ENCODE measurements at places on chromosomes 6 and 20.
A peak's percentile ranks its signal among the peaks of the same experiment; 100 is the strongest.

GRCh38 chr20:61956396-61957342, 109.0 kb downstream of the TAF4 start:
- DNase-seq, result no peak

DNA sequence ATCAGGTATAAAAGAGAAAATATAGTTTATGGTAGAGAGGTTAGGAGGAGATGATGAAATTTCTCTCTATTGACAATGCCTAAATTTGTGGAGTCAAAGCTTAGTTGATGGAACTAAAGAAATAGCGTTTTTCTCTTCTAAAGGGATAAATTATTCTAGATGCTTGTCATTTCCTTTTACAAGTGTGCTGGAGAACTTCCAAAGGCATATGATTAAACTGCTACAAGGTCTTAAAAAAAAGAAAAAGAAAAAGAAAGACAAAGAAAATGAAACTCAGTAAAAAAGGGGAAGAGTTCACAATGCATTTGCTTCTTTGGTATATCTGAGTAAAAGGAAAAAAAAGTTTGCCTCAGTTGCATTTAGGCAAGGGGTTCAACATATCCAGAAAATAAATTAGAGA, 499.8 kb upstream of the PTCHD4 start:
- DNase-seq, result no peak

GRCh38 chr6:28531479-28532128, 5.9 kb downstream of the GPX5 start:
- no peak for DNase-seq

GRCh38 chr20:59643615-59644061, 39.3 kb downstream of the PHACTR3 start:
- no peak for DNase-seq

DNA sequence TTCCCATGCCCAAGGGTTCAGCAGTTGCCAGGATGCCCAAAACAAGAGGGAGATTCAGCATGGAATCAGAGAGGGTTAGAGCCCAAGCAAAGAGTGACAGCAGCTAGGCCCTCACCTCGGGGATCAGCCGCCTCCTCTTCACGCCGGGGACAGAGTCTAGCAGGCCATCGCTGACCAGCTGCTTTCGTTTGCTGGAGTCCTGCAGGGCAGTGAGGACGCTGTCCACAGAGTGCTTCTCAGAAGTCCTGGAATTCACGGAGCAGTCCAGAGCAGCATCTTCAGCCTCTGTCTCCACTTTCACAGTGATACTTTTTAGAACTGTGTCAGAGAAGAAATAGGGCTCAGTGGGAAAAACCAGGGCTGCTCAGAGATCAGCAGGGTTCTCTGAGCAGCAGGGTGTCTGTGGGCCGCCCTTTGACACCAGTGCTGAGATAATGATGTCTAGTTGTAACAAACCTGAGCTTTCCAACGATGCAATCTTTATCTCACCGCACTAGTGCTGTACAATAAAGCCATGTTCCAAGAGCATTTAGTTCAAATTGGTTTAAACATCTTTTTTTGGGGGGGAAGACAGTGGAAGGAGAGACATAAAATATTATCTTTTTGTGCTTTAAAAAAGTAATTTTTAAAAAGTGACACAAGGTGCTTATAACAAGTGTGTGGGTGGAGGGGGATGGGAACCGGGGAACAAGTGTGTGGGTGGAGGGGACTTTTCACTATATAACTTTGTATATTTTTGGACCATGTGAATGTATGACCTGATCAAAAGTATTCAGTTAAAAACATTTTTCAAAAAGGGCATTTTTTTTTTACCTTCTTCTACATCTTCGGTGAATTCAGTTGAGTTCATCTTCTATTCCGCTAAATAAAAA, 16.6 kb downstream of the BEND3 start:
- no peak for DNase-seq

DNA sequence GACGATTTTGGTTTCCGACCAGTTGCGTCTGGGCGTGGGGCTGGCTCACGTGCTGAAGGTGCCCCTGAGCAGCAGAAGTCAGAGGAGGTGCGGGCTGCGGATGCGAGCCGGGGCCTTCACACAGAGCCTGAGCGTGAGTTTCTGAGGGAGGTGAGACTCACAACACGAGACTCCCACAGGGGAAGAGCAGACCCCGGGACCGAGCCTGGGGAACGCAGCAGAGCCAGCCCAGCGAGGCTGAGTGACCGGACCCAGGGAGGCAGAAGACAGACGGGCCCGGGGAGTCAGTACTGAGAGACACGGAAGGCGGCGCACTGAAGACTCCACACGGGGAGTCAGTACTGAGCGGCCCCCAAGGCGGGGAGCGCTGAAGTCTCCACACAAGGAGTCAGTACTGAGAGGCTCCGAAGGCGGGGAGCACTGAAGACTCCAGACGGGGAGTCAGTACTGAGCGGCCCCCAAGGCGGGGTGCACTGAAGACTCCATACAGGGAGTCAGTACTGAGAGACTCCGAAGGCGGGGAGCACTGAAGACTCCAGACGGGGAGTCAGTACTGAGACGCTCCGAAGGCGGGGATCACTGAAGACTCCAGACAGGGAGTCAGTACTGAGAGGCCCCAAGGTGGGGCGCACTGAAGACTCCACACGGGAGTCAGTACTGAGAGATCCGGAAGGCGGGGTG, 77.8 kb downstream of the DLL1 start:
- DNase-seq, result no peak

DNA sequence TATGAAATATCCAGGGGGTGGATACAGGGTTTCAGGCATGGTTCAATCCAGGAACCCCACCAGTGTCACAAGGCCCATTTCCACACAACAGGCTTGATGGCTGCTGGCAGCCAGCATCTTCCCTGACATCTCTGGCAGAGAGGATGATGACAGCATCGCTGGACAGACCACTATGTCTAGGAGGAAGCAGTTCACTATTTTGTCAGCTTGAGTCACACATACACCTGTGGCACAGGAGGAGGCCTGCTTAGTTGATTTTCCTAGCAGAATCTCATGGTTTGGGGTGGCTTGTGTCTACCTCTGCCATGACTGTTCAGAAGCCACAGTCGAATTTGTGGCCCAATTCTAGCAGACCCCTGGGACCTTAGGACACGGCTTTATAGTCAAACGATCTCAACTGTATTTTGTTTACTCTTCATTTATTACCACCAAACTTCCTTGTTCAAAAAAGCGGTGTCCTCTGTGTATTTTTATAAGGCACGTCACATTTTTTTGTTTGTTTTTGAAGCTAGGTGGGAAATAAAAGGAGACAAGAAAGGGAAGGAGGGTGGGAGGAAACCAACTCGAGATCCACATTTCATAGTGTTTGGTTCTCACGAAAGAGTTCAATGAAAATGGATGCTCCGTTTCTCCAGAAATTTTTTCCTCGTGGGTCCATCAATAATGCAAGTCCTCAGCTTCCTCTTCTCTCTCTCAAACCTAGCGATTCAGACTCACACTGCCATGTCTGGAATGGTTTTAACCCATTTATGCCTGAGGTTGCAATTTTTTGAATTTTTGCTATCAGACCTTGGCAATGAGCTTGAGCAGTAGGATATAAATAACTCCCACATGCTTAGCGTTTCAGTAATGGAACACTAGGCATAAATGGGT, 94.4 kb downstream of the TOX2 start:
- DNase-seq, result peak; percentile 28

- no peak for DNase-seq
Measured at GRCh38 chr6:82614518-82614917, 250.9 kb downstream of the TPBG start.

DNA sequence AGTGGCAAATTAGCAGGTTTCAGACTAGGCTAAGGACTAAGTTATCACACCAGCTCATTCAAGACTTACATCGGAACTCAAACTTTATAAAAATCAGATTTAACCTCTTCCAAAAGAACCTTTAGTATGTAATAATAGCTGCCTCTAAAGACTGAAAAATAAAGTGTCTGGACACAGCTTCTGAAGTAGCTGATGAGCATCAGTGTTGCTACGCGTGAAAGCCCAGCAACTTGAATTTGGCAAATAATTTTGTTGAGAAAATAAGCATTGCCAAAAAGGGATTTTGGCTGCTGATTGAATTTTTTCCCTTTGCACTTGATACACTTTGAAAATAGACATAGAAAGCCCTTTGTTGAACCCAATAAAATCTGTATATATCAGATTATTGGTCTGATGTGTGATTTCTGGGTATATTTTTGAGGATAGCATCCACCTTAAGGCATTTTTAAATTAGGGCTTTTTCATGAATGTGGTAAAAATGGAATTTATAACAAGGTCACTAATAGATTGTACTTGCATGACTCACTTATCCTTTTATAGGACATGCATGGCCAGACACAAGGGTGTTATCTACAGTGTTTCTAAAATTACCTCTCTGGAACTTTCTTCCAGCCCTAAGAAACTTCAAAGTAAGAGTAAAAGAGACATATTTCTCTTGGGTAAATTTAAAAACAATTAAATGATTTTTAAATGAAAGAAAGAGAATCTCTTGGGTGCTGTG, 350.4 kb downstream of the TENT5A start:
- no peak for DNase-seq

GRCh38 chr6:125888989-125889656, 67.4 kb upstream of the HINT3 start:
- DNase-seq, result peak; percentile 54

- peak; percentile 2 for DNase-seq
Measured at GRCh38 chr6:7805850-7806214, 79.9 kb downstream of the BMP6 start.

DNA sequence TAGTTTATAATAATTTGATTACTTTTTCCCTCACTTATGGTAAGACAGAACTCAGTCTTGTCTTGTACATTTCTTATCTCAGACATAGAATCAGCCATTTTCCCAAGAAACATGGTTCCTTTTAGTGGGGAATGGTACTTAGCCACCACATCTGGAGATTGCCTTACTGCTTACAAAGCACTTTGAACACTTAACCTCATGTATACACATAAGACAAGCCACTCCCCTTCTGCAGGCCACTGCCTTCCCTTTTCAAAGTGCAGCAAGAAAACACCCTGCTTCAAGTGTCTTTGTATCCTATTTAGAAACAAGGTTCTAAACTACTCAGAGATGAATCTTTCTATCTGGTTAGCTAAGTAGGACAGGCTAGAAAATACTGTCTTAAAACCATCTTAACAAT, 159.2 kb downstream of the UBE3D start:
- DNase-seq, result no peak

DNA sequence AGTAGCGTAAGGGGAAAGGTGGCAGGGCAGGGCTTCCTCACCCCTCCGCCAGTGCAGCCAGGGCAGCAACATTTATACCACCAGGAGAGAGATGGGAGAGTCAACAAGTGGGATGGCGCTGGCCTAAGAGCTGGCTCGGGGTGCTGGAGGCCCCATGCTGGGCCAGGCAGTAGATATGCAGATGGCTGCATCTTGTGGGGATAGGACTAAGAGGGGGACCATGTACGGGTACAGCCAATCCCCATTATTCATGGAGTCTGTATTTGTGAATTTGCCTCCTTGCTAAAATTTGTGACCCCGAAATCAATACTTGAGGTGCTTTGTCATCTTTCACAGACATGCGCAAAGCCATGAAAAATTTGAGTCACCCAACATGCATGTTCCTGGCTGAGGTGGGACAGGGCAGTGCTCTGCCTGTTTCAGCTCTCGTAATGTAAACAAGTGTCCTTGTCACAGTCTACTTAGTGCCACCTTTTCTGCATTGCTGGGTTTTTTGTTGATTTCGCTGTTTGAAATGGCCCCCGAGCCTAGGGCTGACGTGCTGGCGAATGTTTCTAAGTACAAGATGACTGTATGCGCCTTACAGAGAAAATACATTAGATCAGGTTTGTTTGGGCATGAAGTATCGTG, 27.5 kb upstream of the TAF8 start:
- no peak for DNase-seq

DNA sequence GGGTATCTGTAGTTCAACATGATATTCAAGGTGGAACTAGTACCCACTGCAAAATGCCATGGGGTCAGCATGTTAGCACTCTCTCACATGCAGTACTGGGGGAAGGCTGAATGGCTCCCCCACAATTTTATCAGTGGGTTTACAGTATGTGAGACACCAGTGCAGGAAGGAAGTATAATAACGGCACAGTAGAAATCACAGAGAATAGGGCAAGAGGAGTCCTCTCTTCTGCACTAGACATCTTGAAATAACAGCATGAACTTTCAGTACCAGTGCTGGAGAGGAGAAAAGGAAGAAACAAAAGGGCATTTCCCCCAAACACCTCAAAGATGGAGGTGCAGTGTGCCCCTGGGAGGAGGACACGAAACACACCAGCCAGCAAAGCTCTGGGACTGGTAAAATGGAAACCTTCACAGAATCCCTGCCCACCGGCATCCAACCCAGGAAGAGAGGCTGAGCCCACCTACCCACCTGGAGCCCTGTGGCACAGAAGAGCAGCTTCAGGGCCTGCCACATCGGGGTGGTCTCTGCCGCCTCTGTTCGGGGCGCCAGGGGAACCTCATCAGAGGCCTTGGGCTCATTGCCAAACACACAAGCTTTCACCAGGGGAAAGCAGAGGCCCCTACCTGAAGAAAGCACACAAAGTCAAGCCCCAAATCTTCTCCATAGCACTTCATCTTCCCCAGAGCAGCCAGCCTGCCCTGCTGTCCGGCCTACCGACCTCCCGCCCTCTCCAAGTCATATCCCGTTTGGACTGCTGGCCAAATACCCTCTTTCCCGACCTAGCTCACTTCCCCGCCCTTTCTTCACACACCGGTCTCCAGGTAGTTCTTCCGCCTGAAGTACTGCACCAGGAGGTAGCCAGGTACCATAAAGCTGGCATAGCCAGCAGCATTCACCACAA, 1.2 kb downstream of the SLC35B2 start:
- peak; percentile 47 for DNase-seq

DNA sequence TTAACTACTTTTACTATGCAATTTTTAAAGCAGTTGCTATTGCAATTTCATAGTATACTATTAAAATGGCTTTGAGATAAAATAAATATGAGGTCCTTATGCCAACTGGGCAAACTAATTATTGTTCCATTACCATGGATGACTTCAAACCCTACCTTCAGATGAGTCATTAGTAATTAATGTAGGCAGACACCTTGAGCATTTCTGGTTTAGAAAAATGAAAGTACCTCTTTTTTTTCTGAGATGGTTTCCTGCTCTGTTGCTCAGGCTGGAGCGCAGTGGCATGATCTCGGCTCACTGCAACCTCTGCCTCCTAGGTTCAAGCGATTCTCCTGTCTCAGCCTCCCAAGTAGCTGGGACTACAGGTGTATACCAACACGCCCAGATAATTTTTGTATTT, 11.9 kb downstream of the ASF1A start:
- DNase-seq, result no peak

All from mammary epithelial cell (primary cell).